ENCODE measurements at places on chromosomes 3 and 15.

DNA sequence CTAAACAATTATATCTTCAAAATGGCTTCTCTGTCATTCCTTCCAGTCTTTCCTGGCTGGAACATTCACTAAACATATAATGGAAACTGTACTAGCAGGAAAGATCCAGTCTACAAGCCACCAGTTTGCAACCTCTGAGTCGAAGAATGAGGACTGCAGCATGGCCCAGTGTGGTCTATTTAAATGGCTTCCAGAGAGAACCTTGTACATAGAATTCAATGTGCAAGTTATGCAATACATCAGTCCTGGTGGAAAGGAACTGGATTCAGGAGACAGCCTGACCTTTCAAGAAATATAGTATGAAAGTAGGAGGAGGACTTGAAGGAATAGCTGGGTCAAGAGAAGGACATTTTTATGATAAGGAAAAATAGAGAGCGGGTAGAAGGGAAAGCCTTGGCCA, 49.9 kb downstream of the NEK10 start:
- no peak for DNase-seq

DNA sequence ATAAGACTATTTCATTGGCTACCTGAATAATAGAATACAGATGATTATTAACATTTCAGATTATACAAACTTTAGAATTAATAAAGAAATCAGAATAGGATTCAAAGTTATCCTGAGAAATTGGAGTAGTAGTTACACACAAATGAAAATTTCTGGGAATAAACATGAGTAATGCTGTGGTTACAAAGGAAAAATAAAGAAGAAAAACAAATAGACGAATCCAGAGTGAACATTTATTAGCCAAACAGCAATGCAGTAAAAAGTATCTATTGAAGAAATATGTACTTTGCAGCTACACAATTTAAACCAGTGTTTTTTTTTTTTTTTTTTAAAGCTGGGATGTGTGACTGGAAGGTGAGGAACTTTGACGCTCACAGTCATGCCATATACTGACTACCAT, 1159.2 kb downstream of the TUSC7 start:
- DNase-seq, result no peak

- DNase-seq, result no peak
Measured at GRCh38 chr3:188076176-188076575, 77.8 kb upstream of the LPP start.

DNA sequence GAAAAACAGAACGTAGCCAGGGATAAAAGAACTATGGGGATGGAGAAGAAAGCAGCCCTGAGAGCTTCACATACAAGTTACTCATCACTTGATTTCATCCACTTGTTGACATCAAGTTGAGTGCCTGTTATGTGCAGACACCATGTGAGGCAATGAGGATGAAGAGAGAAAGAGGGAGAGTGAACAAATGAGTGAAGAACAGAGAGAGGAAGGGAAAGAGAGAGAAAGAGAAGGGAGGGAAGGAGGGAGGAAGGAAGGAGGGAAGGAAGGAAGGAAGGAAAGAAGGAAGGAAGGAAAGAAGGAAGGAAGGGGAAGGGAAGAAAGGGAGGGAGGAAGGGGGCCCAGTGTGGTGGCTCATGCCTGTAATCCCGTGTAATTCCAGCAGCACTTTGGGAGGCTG, 72.3 kb upstream of the SMAD3 start:
- no peak for DNase-seq

DNA sequence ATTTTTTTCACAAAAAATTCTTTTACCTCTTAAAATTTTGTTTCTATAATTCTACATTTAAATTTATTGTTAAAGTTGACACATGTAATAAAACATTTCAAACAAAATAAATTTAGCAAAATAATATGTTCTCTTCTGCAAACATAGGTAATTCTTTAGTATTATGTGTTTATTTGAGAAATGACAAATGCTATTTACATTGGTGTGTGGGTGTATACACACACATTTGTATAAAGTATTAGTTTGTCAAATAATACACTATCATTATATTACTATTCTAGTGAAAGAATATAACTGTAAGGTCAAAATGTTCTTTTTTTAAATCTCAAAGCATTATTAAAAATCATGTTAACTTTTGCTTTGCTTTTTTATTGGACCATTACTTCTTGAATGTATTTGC, 1370.6 kb downstream of the SI start:
- DNase-seq, result no peak

GRCh38 chr3:152350139-152350538, 81.4 kb downstream of the MBNL1 start:
- DNase-seq, result no peak

- DNase-seq, result no peak
Measured at GRCh38 chr3:113585228-113585627, 52.9 kb downstream of the SIDT1 start.

GRCh38 chr3:61776390-61776789, 215.0 kb downstream of the PTPRG start:
- DNase-seq, result no peak

DNA sequence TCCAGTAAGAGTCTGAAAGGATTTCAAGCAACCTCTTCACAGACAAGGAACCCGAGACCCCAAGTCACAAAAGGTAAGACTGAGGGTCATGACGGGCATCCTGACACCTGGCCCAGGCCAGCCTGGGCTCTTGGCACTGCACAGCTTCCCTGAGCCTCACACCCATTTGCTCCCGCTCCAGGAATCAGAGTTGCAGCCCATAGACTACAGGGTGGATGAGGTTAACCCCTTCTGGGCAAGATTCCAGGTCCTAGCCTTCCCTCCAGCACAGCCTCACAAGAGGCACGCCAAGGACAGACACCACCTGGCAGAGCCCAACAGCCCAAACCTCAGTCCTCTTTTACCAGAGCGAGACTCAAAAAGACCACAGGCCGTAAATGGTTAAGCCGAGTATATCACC, 36.2 kb downstream of the RBPMS2 start:
- no peak for DNase-seq

GRCh38 chr3:30682434-30683155, 76.2 kb downstream of the TGFBR2 start:
- DNase-seq, result no peak

DNA sequence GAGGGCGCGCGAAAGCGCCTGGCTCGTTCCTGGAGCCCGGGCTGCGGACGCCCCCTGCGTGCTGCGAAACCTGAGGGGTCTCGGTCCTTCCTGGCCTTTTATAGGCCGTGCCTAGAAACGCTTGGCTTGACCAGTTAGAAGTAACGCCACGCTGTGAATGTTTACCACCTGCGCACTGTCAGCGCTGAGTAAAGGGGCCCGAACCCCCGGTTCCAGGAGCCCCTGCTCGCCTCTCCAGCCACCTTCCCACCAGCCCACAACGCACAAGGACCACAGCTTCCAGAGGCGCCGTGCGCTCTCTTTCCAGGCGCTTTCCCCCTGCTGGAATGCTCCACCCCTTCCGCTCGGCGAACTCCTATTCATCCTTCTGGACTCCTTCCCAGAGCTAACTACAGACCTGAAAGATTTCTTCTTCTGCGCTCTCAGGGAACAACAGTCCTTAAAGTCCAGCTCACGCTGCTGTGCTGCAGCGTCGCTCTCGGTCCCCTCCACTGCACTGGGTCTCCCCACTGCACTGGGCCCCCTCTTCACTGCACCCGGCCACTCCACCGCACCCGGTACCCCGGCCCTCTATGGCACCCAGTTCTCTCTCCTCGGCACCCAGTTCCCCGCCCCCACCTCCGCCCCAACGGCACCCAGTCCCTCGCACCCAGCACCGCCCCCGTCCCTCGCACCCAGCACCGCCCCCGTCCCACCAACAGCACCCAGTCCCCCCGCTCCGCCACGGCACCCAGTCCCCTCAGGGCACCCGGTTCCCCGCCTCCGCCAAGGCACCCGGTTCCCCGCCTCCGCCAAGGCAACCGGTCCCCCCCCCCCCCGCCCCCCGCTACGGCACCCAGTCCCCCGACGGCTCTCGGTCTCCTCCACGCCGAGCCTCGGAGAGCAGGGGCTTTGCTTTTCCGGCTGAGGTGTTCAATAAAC, 69.8 kb downstream of the SQOR start:
- DNase-seq, result no peak

DNA sequence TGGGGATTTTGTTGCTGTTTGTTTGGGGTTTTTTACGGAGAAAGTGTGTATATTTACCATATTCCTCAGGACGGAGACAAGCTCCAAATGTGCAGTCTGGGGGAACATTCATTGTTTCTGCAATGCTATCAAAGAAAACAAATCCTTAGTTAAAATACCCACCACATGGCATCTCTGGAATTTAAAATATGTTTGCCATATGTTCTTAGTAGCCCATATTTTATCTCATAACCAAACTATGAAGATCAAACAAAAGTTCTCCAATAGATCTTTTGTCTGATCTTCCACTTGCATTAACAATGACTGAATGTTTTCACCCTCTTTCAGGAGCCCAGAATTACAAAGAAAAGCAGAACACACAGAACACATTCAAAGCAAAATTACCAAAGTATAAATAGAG, 35.3 kb downstream of the EFHB start:
- no peak for DNase-seq

DNA sequence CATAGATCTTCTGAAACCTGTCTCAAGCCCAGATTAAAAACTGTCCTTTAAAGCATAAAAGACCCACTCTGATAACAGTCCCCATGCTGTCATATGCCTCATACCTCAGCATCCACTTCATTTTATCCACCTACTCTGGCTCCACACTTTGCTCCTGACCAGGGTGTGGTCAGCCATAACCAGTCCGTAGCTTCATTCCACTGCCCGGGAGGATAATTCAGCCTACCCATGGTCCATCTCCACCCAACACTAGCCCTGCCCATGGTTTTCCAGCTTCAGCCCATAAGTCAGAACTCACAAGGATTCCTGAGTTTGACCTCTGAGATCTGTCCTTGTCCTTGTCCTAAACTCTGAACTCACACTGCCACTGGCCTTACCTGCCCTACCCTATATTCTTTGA, 262.1 kb upstream of the MANF start:
- no peak for DNase-seq

DNA sequence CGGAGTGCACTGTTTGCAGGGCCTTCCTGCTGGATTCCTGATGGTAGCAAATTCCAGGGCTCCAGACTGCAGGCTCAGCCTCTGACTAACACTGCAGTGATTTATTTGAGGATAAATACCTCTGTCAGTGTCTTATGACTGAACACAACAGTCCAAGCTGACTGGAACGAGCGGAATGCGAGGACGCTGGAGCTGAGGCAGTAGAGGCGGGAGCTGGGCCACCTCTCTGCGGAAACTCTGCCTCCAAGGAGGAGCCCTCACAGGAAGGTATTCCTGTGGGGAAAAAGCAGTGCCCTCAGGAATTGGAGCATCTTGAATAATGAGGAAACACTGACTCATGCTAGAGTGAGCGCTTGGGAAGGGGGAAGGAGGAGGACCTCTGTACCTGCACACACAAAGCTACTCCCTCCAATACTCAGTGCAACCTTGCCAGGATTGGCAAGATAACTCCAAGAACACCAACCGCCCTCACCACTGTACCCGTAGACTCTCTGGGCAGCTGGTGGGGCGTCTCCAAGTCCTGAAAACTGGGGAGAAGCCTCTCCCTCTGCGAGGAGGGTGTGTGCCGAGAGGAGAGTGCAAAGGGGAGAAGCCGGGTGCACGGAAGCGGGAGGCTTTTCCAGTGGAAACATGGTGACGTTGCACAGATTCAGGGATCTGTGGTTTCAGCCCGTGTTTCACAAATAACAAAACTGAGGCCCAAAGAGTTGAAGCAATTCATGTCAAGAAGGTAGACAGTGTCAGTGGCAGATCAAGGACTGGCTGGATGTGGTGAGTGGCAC, 43.0 kb downstream of the VGLL4 start:
- DNase-seq, result no peak

GRCh38 chr15:25849157-25849921, 13.8 kb downstream of the ATP10A start:
- DNase-seq, result no peak

- no peak for DNase-seq
Measured at GRCh38 chr15:77607894-77608261, 24.8 kb downstream of the LINGO1 start.

DNA sequence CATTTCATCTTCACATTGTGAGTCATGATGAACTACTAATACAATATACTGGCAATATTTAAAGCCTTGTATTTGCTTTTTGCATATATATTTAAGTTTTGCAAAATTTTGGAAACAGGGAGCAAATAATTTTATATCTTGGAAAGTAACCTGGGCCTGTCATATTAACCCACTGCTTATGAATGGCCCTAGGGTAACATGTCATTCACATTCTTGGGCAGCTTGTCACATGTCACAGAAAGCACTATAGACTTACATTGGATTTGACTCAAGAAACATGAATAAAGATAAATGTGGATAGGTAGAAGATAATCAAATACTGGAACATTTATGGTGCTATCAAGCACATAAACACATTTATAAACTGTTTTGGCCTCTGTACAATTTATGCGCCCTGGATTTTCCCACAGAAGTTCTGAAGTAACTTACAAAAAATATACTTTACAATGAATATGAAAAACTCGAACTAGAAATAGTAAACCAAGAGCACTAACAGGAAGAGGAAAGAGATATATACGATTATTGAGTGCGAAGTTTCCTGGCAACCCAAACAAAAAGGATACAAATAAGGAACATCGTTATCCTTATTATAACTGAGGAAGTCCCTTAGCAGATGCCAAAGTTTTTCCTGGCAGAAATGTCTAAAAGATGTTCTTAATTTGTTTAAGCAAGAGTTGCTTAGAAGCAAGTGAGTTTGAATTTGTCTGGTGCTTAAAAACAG, 257.2 kb downstream of the RBMS3 start:
- DNase-seq, result no peak

GRCh38 chr3:130729154-130729553, 17.5 kb downstream of the PIK3R4 start:
- DNase-seq, result no peak

DNA sequence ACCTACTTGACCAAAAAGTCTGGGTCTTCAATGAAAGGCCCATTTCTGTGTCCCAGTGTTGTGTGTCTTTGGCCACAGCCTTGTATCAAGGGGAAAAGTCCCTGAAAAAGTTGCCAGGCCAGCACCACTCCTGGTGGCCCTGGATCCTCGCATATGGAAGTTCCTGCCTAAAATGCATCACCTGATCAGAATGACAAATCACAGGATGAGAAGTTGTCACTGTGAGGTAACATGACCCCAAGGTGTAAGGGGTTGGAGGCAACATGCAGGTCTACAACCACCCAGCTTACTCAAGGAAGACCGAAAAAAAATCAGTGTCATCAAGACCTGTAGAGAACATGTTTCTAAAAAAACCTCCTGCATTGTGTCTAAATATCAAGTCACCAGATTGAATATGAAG, 25.6 kb downstream of the PARP15 start:
- no peak for DNase-seq

DNA sequence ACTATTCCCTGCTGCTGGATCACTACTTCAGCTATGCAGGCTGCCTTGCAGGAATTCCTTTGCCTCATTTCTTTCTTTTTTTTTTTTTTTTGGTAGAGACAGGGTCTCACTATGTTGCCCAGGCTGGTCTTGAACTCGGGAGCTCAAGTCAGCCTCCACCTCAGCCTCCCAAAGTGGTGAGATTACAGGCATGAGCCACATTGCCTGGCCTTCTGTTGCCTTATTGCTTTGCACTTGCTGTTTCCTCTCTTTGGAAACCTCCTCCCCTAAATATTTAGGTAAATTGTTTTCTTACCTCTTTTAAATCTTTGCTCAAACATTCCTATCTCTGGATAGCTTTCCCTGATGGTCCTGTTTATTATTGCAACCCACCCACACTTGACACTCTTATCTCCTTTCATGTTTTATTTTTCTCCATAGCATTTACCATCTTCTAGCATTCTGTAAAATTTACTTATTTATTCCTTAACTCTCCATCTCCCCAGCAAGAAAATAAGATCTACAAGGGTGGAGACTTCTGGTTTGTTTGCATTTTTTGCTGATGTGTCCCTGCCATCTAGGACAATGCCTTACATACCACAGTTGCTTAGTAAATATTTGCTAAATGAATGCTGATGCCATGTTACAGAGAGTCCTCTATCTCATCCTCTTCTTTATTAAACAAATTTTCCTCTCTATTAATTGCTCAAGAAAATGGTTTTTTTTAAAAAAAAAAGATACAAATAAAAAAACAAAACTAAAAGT, 134.8 kb downstream of the P2RY1 start:
- no peak for DNase-seq

All from activated CD4-positive, alpha-beta T cell treated with anti-CD3 and anti-CD28 coated beads, Interleukin-2, amount 50 U/mL, for 24 hours (primary cell).